ENCODE measurements at places on chromosomes 5 and 9. TPM values are rescaled to one million over a fixed set of nuclear protein-coding genes. Genes with fewer than 3 reads are reported as not detected.

DIPK1B gene
- total RNA-seq: 0.43 TPM

DBH gene
- total RNA-seq: not detected

ZNF618 gene
- total RNA-seq: 1.7 TPM

PROB1 gene
- 0.72 TPM for total RNA-seq

CEL gene
- 0.48 TPM for total RNA-seq

FAM221B gene
- total RNA-seq: not detected

STK32A gene
- total RNA-seq: 0.72 TPM

SGCD gene
- total RNA-seq: 0.96 TPM

FRMD3 gene
- 0.43 TPM for total RNA-seq

CDC20B gene
- total RNA-seq: not detected

STC2 gene
- 235 TPM for total RNA-seq

PRUNE2 gene
- under 0.01 TPM for total RNA-seq

FAM153A gene
- 1.3 TPM for total RNA-seq

SMIM3 gene
- total RNA-seq: 7.0 TPM

SERF1A gene
- total RNA-seq: 2.1 TPM

PLAC8L1 gene
- 0.43 TPM for total RNA-seq

LOX gene
- total RNA-seq: 1.1 TPM

NCBP1 gene
- 27.5 TPM for total RNA-seq

NTRK2 gene
- not detected for total RNA-seq

SLC34A1 gene
- 0.43 TPM for total RNA-seq

PCDHB7 gene
- total RNA-seq: under 0.01 TPM

EIF4E1B gene
- total RNA-seq: not detected

PPP3R2 gene
- not detected for total RNA-seq

SPINK1 gene
- total RNA-seq: 3.6 TPM

PCDHGA10 gene
- total RNA-seq: 4.3 TPM

IL3 gene
- total RNA-seq: not detected

TXNDC8 gene
- total RNA-seq: not detected

RNF183 gene
- total RNA-seq: 1.9 TPM

MARCHF6 gene
- total RNA-seq: 63.5 TPM

CDC25C gene
- not detected for total RNA-seq

PCA3 gene
- total RNA-seq: not detected

GPX3 gene
- total RNA-seq: 147 TPM

POLR3G gene
- total RNA-seq: 7.0 TPM

RLN2 gene
- total RNA-seq: 0.64 TPM

RIGI gene
- total RNA-seq: 3.4 TPM

GARIN3 gene
- not detected for total RNA-seq

CD72 gene
- total RNA-seq: 0.72 TPM

C5orf58 gene
- total RNA-seq: not detected

GLDC gene
- 0.43 TPM for total RNA-seq

TNC gene
- 254 TPM for total RNA-seq

NR4A3 gene
- total RNA-seq: not detected

SLC6A19 gene
- not detected for total RNA-seq

SNCB gene
- total RNA-seq: not detected

PCDH12 gene
- total RNA-seq: not detected

ACER2 gene
- total RNA-seq: 7.7 TPM

PAPPA gene
- under 0.01 TPM for total RNA-seq

ACTBL2 gene
- 0.21 TPM for total RNA-seq

ZSWIM6 gene
- 8.2 TPM for total RNA-seq

TMEM232 gene
- total RNA-seq: 1.4 TPM

ACSL6 gene
- not detected for total RNA-seq

RORB gene
- total RNA-seq: 0.21 TPM

AFAP1L1 gene
- total RNA-seq: 26.0 TPM

EQTN gene
- not detected for total RNA-seq

PCDHGB3 gene
- total RNA-seq: 0.43 TPM
